Activated T-helper 1 cell treated with anti-CD3 and anti-CD28 coated beads, Interleukin-2, amount 50 U/mL, for 16 hours (primary cell): ENCODE measurements at places on chromosomes 12 and 14.

DNA sequence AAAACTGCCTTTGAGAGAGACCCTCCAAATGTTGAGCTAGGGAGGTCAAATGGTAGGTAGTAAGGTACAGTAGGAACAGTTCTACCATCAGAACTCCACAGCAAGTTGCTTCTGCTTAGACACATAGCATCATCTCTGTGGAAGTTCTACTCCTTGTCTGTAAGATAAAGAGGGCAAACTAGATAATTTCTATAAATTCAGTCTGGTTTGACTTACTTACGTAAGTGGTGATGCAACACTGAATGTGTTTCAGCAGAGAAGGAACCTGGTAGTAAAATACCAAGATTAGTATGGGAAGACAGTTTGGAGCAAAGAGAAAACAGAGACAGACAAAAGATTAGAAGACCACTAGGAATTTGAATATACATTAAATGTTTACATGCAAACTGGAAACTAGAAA lies 42.0 kb downstream of the KITLG start:
- no peak for DNase-seq

GRCh38 chr12:321606-322326 lies 59.1 kb upstream of the SLC6A13 start:
- DNase-seq: no peak

DNA sequence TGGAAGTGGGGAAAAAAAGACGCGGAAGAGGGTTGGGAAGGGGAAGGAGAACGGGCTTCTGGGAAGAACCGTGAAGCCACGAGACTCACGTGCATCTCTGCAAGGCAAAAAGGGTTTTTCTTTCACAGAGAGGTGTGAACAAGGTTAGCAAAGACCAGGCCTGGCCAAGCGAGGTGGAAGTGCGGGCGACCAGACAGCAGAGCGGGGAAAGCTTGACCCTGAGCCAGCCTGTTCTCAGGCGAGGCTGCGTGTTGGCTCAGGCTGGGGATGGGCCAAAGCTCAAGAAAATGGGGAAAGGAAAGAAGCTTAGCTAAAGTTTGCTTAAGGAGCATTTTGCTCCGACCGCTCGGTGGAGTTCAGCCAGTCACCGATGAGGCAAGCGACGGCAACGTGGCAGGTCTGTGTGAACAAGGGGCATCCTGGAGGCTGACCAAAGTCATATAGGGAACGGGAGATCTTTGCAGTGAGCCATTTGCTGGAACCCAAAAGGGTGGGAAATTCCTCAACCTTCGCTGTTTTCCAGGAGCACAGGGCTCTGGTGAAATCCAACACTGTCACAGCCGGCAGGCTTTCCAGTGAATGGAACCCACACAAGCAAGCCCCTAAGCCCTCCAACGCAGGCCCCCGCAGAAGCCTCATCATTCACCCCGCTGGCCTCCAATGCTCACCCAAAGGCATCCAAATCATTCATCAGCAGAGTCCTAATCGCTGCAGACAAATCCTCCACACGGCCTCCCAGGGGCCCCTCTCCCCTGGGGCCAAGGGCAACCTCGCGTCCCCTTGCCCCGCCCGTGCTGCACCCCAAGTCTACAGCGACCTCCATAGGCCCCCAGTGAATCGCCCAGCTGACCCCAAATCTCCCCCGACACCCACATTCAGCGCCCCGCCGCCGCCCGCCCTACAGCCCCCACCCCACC lies 754 bp downstream of the ZNF605 start:
- DNase-seq: no peak

DNA sequence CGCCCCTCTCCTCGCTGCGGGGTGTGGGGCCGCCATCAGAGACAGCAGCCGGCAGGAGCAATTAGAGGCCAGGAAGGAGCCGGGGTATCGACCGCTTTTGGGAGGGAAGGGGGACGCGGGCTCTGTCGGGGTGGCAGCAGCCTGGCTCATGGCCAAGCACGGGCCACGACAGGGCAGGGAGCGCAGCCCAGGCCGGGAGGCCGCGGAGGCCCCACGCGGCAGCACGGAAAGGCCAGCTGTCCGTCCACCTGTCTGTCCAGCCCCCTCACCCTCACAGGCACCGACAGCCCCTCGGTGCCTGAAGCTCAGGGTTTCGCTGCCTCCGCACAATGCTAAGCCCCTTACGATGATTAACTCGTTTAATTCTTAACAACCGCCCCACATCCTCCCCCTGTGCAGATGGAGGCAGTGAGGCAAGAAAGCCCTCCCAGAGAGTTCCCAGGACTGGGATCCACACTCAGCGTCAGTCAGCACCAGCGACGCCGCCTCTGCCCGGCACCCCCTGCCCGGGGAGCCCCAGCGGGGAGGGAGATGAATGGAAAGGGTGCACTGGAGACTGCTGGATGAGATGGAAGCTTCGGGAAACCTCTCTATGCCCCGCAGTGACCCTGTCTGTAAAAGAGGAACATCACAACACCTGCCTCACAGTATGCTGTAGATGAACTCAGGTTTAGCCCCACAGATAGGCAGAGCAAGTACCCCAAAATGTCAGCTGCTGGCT lies 23.7 kb downstream of the NCOR2 start:
- no peak for DNase-seq

- no peak for DNase-seq
Measured at GRCh38 chr12:66533767-66534166, 145.1 kb downstream of the GRIP1 start.

GRCh38 chr12:38638401-38638800 lies 267.0 kb downstream of the CPNE8 start:
- DNase-seq: no peak

GRCh38 chr12:112116232-112117060 lies 7.9 kb upstream of the NAA25 start:
- no peak for DNase-seq

- DNase-seq: no peak
Measured at GRCh38 chr12:105814283-105814682, 324.5 kb downstream of the NUAK1 start.

- no peak for DNase-seq
Measured at GRCh38 chr12:112945515-112945914, 7.2 kb downstream of the OAS3 start.

DNA sequence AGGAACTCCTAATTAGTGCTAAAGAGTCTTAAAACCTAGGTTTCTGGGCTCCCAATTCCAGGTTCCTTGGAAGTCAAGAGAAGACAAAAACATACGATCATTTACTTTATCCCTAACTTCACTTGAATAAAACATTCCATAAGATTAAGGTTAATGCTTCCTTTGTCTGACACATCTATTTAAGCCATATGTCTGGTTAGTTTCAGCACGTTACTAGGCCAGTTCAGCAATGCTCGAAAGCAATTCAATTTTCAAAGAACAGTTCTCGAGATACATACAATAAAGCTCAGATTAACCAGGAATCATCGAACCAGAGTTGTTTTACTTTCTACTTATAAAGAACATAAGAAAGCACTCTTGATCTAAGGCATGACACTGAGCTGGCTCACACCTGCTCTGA lies 68.0 kb upstream of the POC1B start:
- DNase-seq: no peak

GRCh38 chr14:38042322-38042721 lies 165.4 kb upstream of the SSTR1 start:
- no peak for DNase-seq

DNA sequence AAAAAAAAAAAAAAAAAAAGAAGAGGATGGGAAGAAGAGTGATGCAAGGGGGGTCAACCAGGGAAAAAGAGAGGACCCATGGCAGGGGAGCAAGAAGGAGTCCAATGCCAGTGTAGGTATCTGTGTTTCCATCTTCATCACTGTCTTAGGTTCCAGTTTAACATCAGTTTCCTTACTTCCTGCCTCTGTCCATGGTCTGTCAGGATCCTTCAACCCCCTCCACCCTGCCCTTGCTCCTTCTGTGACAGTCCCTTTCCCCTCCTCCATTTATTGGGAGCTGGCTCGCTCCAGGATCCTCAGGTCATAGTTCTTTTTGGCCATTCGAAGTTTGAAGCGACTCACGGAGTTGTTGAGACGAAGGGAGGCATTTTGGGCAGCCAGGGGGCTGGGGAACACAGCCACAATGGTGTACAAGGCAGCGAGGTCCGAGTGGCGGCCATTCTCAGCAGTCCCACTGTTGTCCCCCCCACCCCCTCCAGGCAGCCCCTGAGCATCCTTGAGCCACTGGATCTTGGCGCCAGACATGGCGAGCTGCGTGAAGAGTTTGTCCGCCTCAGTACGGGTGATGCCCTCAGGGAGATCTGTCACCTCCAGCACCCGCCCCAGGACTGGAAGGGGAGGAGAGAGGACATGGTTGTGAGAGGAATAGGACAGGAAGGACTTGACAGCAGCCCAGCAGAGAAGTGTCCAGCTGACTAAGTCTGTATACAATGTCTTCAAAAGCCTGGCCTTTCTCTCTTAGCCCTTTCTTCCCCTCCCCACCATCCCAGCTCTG lies 3.7 kb upstream of the STAC3 start:
- no peak for DNase-seq

DNA sequence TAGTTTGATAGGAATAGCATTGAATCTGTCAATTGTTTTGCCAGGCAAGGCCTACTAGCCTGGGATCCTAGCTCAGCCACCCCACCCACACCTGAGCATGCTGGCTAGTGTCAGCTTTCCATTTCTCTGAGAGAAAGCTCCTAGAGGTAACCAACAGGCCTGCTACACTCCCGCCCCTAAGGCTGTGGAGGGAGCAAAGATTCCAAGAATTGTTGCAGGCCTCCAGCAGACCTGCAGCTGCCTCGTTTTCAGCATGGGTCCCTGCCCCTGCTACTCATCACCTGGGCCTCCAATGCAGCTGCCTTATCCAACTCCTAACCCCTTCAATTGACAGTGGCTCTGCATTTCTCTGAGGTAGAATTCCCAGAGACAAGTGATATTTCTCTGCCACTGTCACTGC lies 852.4 kb upstream of the MDGA2 start:
- DNase-seq: no peak

GRCh38 chr12:38934686-38935085 lies 29.3 kb upstream of the CPNE8 start:
- DNase-seq: no peak

- DNase-seq: no peak
Measured at GRCh38 chr12:54555670-54556257, 6.4 kb downstream of the PDE1B start.

GRCh38 chr14:31207755-31208545 lies at the start of gene HECTD1:
TSS of gene HECTD1 (minus strand) at chr14:31207793. CDS start at chr14:31205936, 1,857 bp downstream.
- peak; percentile 72 for DNase-seq

DNA sequence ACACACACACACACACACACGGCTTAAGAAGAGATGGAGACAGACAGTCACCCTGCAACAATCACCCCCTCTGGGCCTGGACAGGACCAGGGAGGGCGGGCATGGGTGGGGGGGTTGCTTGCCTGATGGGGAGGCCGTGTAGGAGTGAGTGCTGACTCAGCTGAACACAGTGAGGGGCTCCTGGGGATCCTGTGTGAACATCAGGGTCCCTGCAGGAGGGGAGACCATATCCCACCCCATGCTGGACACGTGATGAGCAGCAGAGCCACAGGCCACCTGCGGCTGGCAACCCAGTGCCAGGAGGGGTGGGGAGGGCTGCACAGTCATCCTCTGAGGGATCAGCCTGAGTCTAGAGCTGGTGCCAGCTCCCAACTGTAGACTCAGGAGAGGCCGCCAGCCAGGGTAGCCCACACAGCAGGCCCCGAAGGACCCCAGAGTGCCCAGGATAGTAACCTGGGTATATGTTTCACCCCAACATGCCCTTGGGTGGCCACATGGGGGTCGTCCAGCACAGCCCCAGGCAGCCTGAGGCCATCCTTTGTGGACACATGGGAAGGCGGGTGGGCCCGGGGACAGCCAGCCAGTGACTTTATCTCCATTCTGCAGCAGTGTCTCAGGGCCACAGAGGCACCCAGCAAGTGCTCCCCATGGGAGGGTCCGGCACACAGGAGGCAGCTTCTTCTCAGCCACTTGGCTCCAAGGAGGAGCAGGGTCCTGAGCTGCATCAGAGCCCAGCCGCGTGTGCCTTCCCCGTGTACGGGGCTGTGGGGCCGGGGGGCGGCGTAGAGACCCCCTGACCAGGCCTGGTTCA lies 73.7 kb upstream of the SFSWAP start:
- DNase-seq: no peak
